ENCODE measurements at places on chromosomes 4 and X.

GRCh38 chr4:153131596-153131995 lies 72.6 kb upstream of the TRIM2 start:
- no peak for DNase-seq

- DNase-seq, result no peak
Measured at GRCh38 chr4:165294907-165295306, 32.6 kb upstream of the MSMO1 start.

DNA sequence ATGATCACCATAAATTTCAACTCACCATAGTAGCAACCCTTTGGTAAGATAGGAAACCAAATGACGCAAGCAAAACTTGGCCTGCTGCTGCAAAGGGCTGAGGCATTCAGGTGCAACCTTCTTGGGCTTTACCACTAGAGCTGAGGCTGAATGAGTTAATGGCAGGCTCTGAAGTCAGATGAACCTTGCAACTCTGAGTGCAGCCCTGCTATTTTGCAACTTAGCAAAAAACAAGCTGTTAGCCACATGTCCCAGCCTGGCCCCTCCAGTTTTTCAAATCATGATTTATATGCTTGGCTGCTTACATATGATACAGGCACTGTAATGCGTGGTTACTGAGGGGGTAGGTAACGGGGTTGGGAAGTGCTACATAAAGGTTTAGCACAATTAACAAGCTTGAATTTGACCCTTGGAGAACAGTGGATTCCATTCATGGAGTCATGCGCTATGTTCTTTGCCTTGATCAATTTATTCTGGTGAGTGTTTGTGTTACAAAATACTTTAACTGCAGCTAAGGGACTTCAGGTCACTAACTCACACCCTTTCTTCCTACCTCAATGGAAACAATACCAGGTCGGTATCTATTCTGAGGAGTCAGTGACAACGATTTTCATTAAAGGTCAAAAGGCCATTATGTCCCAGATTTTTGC lies 80.5 kb upstream of the PPARGC1A start:
- no peak for DNase-seq

GRCh38 chr4:31236020-31236638 lies 516.0 kb downstream of the PCDH7 start:
- DNase-seq, result no peak

DNA sequence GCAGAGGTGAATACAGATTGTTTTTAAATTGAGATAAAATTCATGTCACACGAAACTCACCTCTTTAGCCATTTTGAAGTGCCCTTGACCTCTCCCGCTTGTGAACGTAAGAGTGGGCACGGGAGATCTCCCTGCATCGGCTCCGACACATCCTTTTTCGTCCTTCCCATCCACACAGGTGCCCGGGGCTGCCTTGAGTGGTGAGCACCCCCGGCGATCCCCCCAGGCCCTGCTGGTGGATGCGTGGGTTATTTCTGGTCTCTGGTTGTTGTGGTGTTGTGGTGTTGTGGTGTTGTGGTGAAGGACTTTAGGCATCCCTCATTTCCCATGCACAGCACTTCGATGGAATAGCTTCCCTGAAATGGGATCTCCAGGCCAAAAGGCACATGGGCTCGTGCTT lies 46.1 kb downstream of the PSAPL1 start:
- no peak for DNase-seq
